ENCODE measurements at places on chromosomes 2 and 18. TPM values are rescaled to one million over a fixed set of nuclear protein-coding genes. Genes with fewer than 3 reads are reported as not detected.

KRCC1 gene
- total RNA-seq, result 19.9 TPM

MARCO gene
- total RNA-seq, result not detected

ATG16L1 gene
- total RNA-seq, result 34.0 TPM

EVX2 gene
- total RNA-seq, result not detected

KCNIP3 gene
- 0.65 TPM for total RNA-seq

POMC gene
- 1.2 TPM for total RNA-seq

ANKAR gene
- total RNA-seq, result 4.3 TPM

OSBPL6 gene
- 4.6 TPM for total RNA-seq

ACTG2 gene
- 32.7 TPM for total RNA-seq

SAG gene
- total RNA-seq, result not detected

TMX3 gene
- 101 TPM for total RNA-seq

ERBB4 gene
- total RNA-seq, result 2.6 TPM

GTF2A1L gene
- 3.8 TPM for total RNA-seq

ALLC gene
- not detected for total RNA-seq

ANKRD36B gene
- total RNA-seq, result 24.6 TPM

NEMP2 gene
- 3.7 TPM for total RNA-seq

LCT gene
- total RNA-seq, result 0.03 TPM

KCNF1 gene
- total RNA-seq, result not detected

CDCA7 gene
- 0.83 TPM for total RNA-seq

ZNF396 gene
- total RNA-seq, result 3.5 TPM

ACOXL gene
- total RNA-seq, result not detected

HAUS1 gene
- 9.0 TPM for total RNA-seq

PROKR1 gene
- total RNA-seq, result not detected

ALPI gene
- not detected for total RNA-seq

TMEM163 gene
- total RNA-seq, result 0.76 TPM

IL18R1 gene
- 8.3 TPM for total RNA-seq

LYG2 gene
- total RNA-seq, result not detected

SERPINB12 gene
- not detected for total RNA-seq

CIDEA gene
- 0.13 TPM for total RNA-seq

ALPP gene
- total RNA-seq, result not detected

HOXD13 gene
- total RNA-seq, result not detected

CNDP1 gene
- total RNA-seq, result not detected

CCDC148 gene
- total RNA-seq, result 0.43 TPM

SLC23A3 gene
- 8.1 TPM for total RNA-seq

BABAM2 gene
- 25.1 TPM for total RNA-seq

TMEM178A gene
- total RNA-seq, result 0.86 TPM

FBXO48 gene
- total RNA-seq, result 0.39 TPM

VWA3B gene
- not detected for total RNA-seq

TWIST2 gene
- 20.7 TPM for total RNA-seq

BOK gene
- total RNA-seq, result 13.4 TPM

GALR1 gene
- total RNA-seq, result not detected

SH3RF3 gene
- 7.8 TPM for total RNA-seq

HRH4 gene
- total RNA-seq, result 0.07 TPM

ALPG gene
- not detected for total RNA-seq

FER1L5 gene
- total RNA-seq, result 0.78 TPM

GPAT2 gene
- 32.3 TPM for total RNA-seq

ABCB11 gene
- total RNA-seq, result 0.13 TPM

DYNAP gene
- total RNA-seq, result not detected

CLIP4 gene
- 42.6 TPM for total RNA-seq

ASB18 gene
- not detected for total RNA-seq

SERPINB10 gene
- not detected for total RNA-seq

DSC2 gene
- 0.07 TPM for total RNA-seq

Data from smooth muscle cell of the pulmonary artery (primary cell).